SIG-M5 (cell line): ENCODE measurements at places on chromosomes 3 and 15.

GRCh38 chr3:184808021-184808420, 3.9 kb upstream of the VPS8 start:
- no peak for DNase-seq

GRCh38 chr3:128457937-128458336, 8.8 kb downstream of the DNAJB8 start:
- DNase-seq = no peak

- no peak for DNase-seq
These were observed 43.2 kb downstream of the DUT start for GRCh38 chr15:48374472-48374871.

DNA sequence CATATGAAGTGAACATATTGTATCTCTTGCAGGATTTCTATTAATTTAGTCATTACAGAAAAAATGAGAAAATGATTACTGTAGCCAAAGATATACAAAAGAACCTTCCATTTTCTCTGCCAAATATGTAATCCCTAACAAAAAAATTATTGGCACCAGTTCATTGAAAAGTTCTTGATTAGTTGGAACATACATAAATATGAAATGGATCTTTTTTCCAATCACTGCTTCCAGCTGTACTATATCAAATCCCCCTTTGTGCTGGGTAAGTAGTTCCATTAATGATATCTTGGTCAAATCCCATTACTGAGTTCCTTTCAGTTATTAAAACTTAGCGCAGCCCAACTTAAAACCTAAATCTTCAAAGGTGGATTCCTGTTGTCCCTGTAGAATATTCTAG, 263.8 kb downstream of the SLC9A9 start:
- DNase-seq = no peak
